ENCODE measurements at places on chromosomes 3 and 15.

GRCh38 chr3:164224126-164224525, 854.2 kb downstream of the SI start:
- no peak for DNase-seq

DNA sequence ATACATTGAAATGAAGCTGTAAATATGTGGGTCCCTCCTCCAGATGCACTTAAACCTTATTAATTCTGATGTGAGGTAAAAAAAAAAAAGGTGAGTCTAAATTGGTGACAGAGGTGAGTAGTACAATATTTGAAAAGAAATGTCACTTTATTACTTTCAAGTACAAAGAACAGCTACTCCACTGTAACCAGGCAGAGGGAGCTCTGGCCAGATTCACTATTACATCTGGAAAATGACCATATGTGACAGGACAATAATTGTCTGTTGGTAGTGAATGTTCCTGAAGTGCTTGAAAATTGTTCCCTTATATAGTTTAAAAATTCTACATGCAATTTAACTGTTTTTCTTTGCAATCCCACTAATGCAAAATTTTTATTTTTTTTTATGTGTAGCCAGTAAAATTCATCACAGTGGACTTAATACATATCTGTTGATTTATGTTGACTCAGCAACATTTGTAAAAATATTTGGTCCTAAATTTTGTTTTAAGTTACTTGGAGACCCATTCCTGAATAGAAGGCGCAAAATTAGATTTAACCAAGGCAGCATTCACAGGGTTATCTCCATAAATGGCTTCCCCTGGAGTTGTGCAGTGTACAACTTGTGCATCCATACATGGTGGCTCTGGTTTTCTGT, 231.9 kb upstream of the TBC1D5 start:
- no peak for DNase-seq

DNA sequence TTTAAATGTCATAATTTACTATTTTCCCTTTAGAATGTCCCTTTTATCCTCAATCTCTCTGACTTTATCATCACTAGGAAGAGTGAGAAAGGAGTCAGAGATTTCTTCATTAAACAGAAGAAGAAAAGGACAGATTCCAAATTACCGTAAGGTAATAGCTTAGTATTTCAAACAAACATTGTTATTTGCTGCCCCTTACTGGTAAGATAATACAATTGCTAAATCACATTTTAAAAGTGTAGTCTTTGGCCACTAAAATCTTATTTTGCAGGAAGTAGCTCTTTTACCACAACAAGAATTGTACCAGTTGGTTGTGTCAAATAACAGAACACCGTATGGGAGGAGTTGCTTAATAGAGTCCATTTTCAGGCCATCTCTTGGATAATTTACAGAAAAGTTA, 53.7 kb downstream of the CGGBP1 start:
- no peak for DNase-seq

- DNase-seq: no peak
These were observed 44.3 kb upstream of the CPNE4 start for GRCh38 chr3:132079147-132079546.

GRCh38 chr3:167876620-167877281, 141.2 kb downstream of the SERPINI1 start:
- peak; percentile 30 for DNase-seq

GRCh38 chr15:50685976-50686468, 575 bp downstream of the TRPM7 start:
- DNase-seq: no peak

- no peak for DNase-seq
These were observed 6.4 kb downstream of the CADM2 start for GRCh38 chr3:84965141-84965540.

- no peak for DNase-seq
These were observed 32.6 kb upstream of the GABRB3 start for GRCh38 chr15:26805470-26805869.

DNA sequence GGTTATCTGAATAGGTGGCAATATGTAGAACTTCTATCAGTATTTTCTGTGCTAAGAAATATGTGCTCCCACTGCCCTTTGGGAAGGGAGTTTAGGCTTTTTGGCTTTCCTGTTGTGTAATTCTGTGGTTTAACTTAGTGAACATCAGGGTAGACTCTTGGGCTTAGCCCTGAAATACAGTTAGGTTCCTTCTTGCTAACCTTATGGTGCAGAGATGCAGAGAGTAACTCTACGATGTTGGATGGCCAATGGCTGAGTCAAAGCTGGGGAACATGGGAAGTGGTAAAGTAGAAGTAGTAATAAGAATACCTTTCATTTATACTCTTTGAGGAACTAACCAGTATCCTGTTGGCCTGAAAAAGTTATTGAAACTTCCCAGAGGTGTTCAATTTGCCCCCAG, 80.8 kb upstream of the IL12A start:
- DNase-seq: no peak

DNA sequence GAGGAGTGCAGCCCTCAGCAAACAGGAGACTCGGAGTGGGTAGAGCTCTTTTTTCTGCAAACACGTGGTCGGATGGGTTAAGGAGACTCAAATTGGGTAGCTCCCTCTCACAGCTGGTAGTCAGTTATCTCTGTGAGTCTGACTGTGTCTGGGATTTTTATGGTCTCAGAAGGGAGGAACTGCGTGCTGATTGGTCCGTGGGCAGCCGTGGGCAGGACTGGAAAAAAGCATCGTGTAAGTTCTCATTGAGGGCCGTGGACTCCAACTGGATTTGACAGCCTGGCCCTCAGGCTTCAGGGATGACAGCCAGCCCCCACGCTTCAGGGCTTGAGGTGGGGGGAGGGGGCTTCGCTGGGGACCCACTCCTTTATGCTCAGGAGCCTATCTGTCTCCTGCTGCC, 463.9 kb downstream of the EPHA3 start:
- DNase-seq: no peak

DNA sequence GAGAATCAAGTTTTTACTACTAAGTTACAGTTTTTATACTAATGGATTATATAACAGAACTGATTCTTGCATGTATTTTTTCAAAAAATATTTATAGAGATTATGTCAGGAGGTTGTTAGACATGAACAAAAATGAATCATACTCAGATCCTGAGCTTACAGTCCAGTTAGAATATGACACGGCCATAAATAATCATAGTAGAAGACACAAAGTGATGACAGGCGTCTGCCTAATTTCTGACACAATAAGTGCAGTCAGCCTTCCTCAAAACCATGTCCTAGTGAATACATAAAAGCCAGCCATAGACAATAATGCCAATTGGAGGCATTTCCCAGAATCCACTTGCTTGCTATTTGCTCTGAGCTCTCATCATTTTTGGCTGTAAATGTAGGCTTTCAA, 81.7 kb upstream of the POU1F1 start:
- DNase-seq: no peak

DNA sequence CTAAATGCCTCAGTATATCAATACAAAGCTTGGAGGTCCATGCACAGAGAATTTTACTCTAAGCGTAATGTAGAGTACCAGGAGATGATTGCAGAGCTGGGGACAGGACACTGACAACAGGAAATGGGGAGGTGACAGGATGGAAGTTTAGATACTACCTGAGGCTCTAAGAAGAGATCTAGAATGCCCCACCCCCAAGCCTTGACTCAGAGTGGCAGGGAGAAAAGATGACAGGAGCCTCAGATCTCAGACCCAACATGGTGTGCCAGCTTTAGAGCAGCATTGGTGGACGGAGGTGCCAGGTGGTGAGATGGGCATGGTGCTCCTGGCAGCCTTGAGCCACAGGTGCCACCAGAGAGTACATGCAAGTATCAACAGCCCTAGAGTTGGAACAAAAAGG, 62.5 kb downstream of the LYZL4 start:
- DNase-seq: no peak

- DNase-seq: peak; percentile 33
These were observed 8.2 kb upstream of the GRIP2 start for GRCh38 chr3:14548321-14548729.

GRCh38 chr15:72227192-72227586, 3.8 kb downstream of the PKM start:
- no peak for DNase-seq

DNA sequence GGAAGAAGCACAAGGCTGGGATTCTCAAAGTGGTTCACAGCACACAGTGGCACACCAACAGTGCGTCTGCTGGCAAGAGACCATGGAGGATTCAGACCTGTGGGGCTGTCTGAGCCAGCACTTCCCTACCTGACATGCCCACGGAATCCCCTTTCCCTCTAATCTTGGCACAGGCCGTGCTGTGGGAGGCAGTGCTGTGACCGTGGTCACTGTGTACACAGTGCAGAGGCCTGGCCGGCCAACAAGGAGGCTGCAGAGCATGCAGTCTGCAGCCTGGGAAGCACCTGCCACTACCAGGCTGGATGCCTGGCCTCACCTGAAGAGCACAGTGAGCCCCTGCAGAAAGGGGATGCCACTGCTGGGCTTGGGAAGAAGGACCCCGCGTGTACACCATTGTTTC, 301.0 kb upstream of the LYSMD4 start:
- DNase-seq: no peak

DNA sequence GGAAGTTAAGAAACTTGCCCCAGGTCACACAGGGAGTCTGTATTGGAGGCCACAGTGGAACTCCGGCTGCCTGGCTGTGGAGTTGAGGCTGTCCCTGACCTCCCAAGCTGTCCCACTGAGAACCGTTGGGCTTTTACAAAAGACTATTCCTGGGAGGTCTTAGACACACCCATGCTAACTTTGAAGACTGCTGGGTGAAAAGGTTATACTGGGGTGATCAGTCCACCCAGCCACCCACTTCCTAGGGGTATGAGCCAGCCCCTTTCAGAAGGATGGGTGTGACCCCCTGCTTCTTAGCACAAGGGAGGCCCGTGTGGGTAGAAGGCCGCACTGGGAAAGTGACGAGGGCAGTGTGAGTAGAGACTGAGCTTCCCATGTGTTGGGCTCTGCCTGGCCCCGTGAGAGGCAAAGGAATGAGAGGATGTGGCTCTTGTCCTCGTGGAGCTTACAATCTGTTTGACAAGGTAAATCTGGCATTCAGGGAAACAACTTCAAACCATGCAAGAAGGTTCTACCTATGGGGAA, 19.0 kb downstream of the MRAS start:
- DNase-seq: no peak

DNA sequence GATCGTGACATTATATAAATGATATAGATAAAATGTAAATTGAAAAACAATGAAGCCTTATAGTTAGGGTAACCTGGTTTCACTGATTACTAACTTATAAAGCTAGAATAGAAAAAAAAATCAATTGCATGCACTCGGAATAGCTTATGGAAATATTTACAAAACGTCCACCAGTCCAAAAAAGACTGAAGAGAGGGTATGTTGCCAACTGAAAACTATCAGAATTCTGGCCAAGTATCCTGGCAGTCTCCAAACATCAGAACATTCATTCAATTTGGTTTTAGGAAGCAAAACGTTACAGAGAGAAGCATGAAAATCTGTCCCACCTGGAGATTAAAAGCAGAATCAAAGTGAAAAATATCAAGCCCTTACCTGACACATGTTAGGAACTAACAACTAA, 892.4 kb downstream of the ROBO1 start:
- DNase-seq: no peak

DNA sequence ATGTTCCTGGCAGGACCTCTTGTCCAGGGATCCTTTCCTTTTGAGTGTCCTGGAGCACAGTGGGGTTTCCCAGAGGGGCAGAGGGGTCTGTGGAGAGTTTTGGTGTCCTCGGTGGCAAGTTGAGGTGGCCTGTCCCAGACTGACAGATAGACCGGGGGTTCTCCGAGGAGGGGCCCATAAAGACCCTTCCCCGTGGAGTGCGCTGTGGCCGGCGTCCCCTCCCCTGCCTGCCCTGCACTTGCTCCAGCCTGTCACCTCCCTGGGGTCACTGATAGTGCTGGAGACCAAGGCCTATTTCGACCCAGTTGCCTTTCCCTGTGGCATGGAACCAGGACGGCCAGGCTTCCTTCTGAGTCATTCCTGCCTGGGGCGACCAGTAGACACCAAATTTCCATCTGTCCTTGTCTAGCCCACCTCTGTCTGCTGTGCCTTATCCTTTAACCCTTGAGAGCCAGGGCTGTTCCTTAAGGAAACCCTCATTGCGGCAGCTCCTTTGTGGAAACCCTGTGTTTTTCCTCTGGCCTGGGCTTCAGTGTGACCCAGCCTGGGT, 2.9 kb downstream of the MUC4 start:
- no peak for DNase-seq

DNA sequence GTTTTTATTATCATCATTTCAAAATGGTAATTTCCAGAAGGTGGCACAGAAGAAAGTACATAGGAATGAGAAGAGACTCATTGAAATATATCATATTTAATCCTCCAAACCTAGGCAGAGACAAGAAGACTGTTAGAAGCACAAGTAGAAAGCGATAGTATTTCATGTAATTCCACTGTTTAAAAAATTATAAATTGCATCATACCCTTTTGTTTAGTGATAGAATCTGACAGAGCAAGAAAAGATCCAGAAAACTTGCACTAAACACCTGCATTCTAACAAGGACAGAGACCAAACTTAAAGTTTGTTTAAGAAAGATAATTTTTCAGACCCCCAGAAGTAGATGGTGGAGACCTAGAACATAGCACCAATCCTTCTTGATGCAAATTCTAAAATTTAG, 56.9 kb upstream of the CD96 start:
- DNase-seq: no peak

DNA sequence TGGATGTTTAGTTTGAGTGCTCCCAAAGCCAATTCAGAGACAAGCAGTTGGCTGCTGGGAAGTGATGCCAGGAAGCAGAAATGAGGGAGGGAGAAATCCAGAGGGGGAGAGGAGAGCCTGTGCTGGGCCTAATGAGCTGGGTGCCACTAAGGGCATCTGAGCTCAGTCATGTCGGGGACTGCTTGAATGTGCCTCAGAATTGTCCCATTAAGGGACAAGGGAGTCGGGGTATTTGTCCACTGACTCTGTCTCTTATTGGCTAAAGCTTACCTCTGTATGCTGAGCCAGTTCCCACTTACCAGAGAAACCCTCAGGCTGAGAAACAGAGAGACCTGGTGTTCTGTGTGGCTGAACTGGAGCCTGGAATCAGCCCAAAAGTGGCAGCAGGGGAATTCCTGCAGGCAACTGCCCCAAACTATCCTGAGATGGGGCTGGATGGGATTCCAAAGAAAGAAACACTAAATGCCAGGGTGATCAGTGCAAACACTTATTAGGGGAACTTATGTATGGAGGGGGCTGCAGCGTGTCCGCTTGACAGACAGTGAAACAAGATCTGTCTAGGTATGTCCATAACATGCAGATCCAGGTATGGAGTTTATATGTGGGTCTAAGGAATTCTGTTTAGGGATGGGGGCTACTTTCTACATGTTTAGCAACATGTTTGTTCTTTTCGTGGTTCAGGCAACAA, 48.6 kb downstream of the NR1D2 start:
- no peak for DNase-seq

- DNase-seq: no peak
These were observed 472.9 kb upstream of the CBLB start for GRCh38 chr3:106341586-106342162.

DNA sequence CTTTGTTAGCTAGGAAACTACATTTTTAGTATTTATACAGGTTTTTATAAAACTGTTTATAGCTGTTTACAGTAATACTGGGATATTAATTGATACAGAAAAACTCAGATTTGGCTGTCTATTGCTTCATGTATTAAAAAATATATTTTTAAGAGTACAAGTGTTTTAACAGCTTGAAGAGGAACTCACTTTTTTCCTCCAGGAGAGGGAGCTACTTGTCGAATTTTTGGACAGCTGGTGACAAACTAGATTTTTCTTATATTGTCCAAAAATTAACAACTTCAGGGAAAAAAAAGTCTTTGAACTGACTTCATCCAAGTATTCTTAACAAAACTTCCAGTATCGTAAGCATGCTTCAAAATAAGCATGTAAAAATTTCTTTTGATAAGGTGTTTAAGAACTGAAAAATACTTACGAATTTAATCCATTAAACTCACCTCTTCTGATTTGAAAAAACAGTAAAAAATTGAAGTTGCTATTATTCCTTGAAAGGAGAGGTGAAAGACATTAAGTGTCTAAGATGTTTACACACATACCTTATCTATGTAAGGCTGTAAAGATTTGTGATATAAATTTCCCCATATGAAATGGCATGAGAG, 4.0 kb downstream of the DIPK2A start:
- peak; percentile 50 for DNase-seq
